ENCODE measurements at places on chromosomes 5 and 9.
A peak's percentile ranks its signal among the peaks of the same experiment; 100 is the strongest.

DNA sequence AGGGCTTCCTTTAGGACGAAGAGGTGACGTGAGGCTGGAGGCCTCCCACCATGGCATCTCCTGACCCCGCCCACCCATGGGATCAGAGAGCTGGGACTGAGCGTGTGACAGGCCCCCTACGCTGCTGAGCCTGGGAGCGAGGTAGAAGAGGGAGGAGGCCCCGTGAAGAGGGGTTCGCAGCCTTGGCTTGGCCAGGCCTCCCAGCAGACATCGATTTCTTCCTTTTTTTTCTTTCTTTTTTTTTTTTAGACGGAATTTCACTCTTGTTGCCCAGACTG lies 39.5 kb downstream of the PTGES start:
- no peak for DNase-seq

DNA sequence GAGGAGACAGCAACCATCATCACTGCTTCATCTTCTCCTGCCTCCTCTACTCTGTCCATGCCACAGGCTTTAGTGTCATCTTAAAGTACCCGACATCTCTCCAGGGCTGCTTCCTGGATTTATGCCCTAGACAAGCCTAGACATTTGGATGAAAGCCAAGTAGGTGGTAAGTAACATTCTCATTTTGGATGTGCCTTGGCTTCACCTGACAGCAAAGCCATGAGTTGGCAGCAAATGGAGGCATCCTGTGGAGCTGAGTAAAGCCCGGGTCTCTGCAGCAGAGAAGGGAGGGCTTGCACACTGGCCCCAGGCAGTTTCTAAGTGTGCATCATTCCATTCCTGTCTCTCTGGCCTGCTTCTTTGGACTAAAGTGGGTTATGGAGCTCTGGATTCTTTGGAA lies 299.1 kb downstream of the DMAC1 start:
- DNase-seq = no peak

DNA sequence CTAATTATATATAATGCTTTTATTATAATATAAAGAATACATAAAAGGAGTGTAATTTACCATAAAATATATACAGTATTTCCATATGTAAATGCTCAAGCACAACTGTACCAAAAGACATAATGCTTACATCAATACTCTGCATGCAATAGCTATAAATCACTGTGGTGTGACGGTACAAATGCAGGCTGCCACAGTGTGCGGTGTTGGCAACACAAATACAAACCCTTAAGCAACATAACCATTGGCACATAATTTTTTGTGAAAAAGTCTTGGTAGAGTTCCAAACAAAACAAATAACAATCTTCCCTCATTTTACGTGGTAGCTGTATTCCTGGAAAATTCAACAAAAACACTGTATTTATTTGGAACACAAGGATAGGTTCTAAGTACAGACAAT lies 1.9 kb upstream of the SHISAL2B start:
- DNase-seq = no peak

DNA sequence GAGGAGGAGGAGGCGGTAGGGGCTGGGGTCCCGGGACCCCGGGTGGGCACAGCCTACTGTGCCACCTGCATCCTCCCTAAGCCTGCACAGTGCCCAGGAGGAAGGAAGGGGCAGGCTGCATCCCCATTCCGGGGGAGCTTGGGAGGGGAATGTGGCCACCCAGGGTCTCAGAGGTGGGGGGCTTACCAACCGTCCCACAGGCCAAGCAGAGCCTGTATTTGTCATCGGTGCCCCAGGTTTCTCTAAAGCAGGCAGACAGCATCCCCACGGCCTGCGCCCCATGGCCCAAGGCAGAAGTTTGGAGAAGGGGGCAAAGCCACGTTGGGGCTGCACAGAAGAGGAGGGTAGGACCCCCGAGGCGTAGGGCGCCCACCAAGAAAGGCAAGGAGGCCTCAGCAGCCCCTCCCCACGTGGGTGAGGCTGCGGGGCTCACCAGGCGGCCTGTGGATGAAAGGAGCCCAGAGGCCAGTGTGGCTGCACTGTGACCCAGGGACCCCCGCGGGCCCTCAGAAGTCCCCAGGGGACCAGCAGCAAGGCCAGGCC lies 507 bp upstream of the GPSM1 start:
- no peak for DNase-seq

GRCh38 chr5:63049935-63050334 lies 471.3 kb downstream of the LRRC70 start:
- DNase-seq = no peak

- DNase-seq = no peak
These were observed 9.8 kb downstream of the TMEM245 start for GRCh38 chr9:109109967-109110328.

DNA sequence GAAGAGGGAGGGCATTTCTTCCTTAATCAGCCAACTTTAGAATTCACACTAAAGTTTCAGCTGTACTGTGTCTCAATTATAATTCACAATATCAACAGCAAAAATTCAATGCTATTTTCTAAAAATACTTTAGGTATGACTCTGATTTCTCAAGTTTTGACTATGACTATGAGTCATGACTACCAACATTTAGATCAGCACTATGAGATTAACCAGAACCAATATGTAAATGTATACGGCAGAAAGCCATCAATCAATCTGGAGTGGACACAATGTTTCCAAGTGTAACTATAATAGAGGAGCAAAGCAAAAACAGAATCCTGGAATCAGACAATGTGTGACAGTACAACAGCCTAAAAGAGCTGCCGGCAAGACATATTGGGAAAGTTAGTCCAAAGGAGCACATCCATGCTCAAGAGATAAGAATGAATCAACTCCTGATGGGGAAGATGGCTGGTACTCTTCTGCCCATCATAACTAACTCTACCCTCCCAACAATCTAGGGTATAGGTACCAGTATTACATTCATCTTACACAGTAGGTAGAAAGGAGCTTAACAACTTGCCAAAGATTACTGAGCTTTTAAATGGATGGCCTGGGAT lies 294.4 kb downstream of the SEMA5A start:
- no peak for DNase-seq

DNA sequence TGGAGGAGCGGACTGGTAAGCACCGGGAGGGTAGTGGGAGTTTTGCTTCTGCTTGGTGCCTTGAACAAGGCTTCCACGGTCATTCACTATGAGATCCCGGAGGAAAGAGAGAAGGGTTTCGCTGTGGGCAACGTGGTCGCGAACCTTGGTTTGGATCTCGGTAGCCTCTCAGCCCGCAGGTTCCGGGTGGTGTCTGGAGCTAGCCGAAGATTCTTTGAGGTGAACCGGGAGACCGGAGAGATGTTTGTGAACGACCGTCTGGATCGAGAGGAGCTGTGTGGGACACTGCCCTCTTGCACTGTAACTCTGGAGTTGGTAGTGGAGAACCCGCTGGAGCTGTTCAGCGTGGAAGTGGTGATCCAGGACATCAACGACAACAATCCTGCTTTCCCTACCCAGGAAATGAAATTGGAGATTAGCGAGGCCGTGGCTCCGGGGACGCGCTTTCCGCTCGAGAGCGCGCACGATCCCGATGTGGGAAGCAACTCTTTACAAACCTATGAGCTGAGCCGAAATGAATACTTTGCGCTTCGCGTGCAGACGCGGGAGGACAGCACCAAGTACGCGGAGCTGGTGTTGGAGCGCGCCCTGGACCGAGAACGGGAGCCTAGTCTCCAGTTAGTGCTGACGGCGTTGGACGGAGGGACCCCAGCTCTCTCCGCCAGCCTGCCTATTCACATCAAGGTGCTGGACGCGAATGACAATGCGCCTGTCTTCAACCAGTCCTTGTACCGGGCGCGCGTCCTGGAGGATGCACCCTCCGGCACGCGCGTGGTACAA lies 556 bp downstream of the PCDHGC3 start:
- DNase-seq = peak; percentile 80

DNA sequence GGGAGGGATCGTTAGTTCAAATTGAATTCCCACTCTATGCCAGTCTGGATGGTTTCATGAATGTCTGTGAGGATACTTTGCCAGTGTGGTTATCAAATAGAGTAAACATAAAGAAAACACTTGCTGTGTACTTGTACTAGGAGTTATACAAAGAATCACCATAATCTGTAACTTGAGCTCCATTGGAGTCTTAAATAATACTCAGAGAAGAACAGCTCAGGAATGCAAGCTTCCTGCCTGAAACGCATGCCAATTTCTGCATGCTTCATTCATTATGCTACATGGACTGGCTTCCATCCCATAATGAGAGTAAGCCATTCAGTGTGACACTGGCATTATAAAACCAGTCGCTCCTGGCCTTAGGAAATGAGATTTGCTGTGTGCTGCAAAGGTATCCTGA lies 351.4 kb downstream of the SEMA5A start:
- no peak for DNase-seq

- no peak for DNase-seq
These were observed 35.6 kb downstream of the ROR2 start for GRCh38 chr9:91914404-91914803.

DNA sequence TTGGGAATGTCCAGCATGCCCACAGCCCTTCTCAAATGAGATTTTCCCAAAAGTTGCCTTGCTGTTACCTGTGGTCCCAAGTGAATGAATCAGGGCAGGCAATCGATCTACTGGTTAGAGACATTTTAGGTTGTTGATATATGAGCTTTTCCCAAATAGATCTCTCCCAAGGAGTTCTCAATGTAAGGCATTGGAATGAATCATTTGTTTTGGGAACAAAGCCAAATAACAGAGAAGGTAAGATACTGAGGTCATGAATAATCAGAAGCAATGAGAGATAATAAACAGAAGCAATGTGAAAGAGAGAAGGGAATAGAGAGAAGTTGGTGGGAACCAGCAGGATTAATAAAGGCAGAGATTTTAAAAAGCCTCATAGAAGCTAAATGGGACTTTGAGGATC lies 93.6 kb upstream of the FER start:
- DNase-seq = no peak

- no peak for DNase-seq
These were observed 89.1 kb upstream of the NFIB start for GRCh38 chr9:14403081-14403480.
